ENCODE measurements at places on chromosomes 1 and 21.

DNA sequence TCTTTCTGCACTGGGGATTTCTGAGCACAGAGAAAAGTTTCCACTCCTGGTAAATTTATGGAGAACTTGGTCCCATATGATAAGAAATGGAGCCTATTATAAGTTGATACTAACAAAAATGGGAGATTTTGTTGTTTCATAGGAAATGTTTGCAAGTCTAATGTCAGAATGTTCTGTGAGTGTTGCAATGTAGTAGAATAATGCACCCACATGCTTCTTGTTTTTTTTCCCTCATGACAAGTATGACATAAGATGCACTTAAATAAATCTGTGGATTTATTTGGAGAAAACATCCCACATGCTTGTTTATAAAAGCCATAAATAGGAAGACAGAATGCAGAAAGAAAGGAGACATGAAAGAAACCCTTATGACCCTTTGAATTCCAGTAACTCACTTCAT is 50.8 kb upstream of the KCNJ6 start:
- no peak for DNase-seq

DNA sequence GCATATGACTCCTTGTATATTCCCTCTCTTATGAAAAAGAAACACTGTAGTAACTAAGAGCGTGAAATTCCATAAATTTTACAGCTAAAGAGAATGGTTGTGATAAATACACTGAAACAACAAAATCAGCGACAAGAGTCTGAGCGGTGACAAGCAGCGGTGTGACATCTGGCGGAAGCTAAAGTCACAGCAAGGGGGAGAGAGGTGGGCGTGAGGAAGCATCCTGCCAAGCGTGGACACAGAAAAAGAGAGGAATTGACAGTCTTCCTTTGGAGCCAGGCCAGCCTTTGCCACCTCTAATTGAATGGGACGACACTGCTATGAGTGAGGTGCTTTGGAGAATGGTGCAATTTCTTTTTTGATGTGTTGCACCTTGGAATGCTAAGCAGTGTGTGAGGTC is 25.9 kb downstream of the PSMB2 start:
- no peak for DNase-seq

DNA sequence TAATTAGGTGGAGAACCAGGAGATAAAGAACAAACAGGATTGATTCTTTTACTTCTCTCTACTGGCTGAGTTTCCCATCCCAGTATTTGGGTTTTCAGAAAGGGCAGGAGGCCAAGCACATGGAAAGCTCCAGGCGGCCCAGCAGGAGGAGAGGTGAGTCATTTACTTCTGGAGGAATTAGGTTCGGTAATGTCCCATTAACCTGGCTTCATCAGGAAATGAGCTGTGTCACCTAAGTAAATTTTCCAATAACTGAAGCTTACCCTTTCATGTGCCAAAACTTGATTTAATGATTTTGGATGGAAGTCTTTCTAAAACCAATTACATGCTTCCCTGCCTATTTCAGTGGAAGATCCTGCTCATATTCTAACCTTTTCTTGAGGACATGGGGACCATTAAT is 257.6 kb upstream of the USP24 start:
- no peak for DNase-seq

DNA sequence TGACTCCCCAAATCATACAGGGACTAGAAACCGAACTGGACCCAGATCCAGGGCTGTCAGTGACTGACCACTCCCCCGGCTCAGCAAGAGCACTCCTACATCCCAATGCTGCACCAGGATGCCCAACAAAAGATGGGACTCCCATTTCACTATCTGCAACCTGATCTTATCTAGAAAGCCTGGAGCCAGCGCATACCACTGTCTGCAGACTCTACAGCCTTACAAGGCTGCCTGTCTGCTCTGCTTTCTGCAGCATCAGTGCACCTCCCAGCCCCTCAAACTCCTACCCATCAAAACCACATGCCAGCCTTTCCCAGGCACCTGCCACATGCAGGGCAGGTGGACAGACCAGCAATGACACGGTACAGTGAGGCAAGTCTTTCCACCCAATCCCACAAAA is 52.2 kb downstream of the SSBP3 start:
- DNase-seq: no peak

- DNase-seq: no peak
These were observed 320.8 kb upstream of the USP25 start for GRCh38 chr21:15409031-15409430.

- no peak for DNase-seq
These were observed 84.8 kb upstream of the WARS2 start for GRCh38 chr1:119225265-119225664.

DNA sequence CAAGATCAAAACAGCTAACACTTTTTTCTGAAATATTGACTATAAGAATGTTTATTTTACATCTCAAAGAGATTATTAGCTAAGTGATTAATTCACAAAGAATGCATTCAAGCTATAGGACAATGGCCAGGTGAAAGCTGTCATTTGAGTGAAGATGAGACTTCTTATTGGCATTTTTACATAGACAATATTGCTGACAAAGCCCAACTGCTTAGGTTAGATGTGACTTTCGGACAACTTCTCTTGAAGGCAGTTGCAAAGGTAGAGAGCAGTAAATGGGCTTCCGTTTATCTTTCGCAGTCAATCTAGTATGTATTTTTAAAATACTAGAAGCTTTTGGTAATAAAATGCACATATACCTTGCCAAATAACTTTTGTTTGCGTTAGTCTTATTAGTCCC is 1041.3 kb downstream of the AMY1C start:
- DNase-seq: no peak

GRCh38 chr1:234608911-234609690 is 877 bp downstream of the IRF2BP2 start:
- DNase-seq: peak; percentile 65

- DNase-seq: no peak
These were observed 25.1 kb downstream of the IRF2BP2 start for GRCh38 chr1:234584926-234585325.

- DNase-seq: no peak
These were observed 65.4 kb downstream of the MACF1 start for GRCh38 chr1:39269791-39270342.

DNA sequence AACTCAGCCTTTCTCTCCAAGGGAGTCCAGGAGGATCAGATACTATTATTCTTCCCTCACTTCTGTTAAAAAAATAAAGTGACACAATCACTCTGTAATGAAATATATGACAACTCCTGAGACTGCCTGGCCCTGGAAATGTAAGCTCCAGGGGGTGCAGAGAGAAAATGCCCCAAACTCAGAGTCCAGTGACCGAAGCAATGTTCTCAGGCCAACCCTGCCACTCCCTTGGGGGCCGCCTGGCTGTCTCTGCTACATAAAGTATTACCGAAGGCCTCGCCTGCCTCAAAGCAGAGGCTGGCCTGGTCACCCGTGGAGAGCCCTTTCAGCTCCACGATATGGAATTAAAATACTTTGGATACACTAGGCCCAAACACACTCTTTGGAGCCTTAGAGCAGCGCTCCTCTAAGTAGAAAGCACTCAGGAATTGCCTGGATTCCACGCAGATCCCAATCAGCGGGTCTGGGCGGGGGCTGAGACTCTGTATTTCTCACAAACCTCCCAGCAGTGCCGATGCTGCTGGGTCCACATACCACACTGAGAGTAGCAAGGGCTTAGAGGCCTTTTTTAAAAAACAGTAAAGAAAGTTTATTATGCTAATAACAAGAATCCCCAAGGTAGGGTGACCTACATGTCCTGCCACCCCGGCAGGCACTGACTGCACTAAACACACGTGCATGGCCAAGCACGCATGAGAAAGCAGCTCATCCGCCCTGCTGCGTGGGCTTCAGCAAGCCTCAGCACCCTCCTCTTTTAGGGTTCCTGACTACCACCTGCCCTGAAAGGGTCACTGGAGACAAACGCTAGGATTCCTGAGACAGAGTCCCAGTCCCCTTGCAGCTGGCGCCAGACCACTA is 31.1 kb downstream of the TMCO4 start:
- DNase-seq: no peak

DNA sequence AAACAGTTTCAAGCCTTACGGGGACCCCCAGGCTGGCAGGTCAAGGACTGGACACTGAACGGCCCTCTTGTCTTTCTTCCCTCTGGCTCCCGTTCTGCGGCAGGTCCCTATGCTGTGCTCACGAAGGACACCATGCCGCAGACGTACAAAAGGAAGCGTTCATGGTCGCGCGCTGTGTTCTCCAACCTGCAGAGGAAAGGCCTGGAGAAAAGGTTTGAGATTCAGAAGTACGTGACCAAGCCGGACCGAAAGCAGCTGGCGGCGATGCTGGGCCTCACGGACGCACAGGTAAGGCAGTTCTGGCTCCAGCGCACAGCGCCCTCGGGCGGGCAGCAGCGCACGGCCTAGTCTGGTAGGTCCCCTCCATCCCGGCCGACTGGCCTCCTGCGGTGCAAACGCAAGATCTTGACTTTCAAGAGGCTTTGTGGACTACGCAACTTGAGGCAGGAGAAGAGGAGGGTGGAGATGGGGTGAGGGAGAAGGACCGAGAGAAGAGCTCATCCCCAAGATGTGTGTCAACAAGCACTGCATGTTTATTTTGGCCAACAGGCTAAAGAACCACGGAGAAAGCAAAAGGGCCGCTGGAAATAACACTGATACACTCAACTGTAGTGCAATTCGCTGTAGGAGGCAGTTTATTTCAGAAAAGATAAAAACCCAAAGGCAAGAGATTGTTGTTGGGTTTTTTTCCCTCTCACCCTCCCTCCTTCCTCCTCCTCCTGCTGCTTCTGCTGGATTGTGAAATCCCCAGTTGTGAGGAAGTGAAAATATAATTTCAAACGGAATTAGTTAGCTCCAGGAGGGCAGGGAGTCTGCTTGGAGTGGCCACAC is 3.0 kb downstream of the HLX start:
- DNase-seq: no peak

GRCh38 chr1:203271962-203272632 is 33.2 kb upstream of the BTG2 start:
- DNase-seq: no peak

DNA sequence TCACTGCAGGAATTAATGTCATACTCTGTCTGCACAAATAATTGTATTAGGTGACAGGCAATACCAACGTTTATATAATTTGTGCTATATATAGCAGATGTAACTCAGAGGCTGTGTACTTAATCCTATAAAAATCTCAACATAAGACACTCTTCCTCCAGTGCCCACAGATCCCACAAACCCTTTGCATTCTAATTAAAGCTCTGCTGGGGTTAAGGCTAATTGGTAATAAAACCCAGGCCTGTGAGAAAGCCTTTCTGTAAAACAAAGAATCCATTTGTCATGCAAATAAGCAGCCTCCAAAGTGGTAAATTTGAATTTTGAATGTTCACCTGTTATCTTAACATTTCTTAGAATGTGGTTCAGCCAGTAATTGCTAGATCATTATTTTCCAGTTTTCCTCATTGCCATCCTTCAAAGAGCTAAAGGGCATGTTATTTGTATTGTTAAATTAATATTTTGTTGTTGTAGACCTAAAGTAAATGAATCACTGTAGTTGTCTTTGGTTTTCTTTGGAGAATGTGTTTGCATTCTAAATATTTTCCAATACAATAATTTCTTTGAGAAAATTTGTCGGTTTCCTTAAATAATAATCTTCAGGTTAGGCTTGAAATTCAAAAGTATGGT is 46.3 kb upstream of the PRDX6 start:
- DNase-seq: no peak

Measured in T-helper 9 cell (primary cell).